Cortex of kidney (tissue), 1 donor: ENCODE measurements at places on chromosomes 5 and 9.

DNA sequence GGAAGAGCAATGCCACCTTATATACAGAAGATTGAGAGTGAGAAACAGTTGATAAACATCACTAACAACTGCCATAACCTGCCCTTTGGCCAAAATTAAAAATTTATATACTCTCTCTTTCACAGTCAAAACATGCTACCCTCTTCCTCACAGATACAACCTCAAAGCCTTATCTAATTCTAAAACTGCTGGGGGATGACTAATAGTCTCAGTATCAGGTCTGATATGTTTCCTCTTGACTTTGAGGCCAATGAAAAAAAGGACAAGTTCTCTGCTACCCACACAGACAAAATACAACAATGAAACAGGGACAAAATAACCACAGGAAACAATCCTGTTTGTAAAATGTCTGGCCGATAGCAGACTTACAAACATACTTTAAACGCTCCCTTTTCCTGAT, 485.6 kb upstream of the NUDT12 start:
- no peak for DNase-seq

DNA sequence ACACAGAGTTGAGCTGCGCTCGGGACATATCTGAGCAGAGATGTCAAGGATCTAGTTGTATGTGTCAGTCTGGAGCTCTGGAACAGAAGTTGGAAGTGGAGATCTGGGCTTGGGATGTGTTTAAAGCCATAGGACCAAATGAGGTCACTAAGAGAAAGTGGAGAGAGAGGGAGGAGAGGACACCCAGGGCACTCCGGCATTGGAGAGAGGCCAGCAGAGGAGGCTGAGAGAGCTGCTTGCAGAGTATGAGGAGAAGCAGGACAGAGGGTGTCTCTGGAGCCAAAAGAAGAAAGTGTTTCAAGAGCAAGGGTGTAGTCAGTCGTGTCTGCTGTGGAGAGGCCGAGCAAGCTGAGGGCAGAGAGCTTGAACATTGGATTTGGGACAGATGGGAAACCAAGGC, 34.7 kb downstream of the ARHGEF37 start:
- no peak for DNase-seq

GRCh38 chr9:13001989-13002580, 227.3 kb downstream of the LURAP1L start:
- no peak for DNase-seq

GRCh38 chr5:54873691-54874090, 111.7 kb downstream of the ESM1 start:
- DNase-seq, result no peak

GRCh38 chr9:89701221-89701798, 96.5 kb downstream of the GADD45G start:
- DNase-seq, result no peak

DNA sequence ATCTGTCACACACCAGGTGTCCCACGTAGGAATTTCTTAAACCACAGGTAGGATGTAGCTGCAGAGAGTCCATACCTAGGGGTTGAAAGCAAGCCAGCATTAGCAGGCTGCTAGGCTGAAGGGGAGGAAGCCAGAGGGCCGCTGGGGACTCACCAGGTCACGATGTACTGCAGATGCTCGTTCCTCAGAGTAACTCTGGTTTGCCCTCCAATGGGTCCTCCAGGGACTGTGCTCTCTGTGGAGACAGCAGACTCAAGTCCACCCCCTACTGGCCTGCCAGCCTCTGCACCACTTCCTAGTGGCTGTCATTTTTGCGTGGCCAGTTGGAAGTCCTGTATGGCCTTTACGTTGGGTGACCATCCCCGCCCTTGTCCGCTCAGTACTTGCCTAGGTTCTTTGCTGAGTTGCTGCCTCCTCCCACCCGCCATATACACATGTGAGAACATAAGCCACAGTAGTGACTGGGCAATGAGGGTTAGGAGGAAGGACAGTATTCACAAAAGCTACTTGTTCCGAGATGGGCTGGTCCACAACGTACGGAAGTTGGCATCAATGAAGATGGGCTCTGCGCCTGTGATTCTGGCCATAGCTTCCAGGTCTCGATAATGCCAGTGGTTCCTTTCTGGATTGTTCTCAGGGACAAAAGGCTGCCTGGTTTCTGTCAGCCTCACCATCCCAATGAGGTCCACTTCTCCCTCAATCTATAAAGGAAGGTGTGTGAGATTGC, 4.1 kb downstream of the RPL7A start:
- no peak for DNase-seq

GRCh38 chr5:138833080-138833479, 42.1 kb downstream of the LRRTM2 start:
- DNase-seq, result no peak
